HT1080 (cell line): ENCODE measurements at places on chromosomes 2 and 18. TPM values are rescaled to one million over a fixed set of nuclear protein-coding genes. Genes with fewer than 3 reads are reported as not detected.
A peak's percentile ranks its signal among the peaks of the same experiment; 100 is the strongest.

DNA sequence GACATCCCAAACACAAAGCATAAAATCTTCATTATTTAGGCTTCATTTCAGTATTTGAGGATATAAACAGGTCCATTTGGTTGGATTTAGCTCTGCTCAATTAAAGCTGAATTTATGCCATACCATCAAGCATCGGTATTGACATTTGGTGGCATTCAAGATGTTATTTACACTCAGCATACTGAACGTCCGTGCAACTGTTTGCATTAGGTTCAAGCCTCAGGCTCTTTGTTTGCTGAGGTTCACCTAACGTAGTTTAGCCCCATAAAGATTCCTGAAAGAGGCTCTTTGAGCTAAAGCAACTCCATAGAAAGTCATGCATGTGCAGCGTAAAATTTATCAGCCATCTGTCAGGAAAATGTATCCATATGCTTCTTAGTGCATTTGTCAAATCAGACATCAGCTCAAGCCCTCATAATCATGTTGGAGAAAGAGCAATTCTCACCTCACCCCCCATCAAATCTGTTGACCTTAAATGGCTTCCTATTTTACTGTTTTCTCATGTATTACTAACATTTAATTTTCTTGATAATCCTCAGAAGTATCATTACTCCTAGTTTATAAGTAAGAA, 366.9 kb downstream of the EPHA4 start:
- DNase-seq, result no peak

The PRLH gene
- not detected in 2 replicates for total RNA-seq

The PSMD14 gene
- total RNA-seq, result 176 and 192 TPM in 2 replicates

The CD207 gene
- total RNA-seq, result not detected in 2 replicates

The OXER1 gene
- total RNA-seq, result not detected in 2 replicates

DNA sequence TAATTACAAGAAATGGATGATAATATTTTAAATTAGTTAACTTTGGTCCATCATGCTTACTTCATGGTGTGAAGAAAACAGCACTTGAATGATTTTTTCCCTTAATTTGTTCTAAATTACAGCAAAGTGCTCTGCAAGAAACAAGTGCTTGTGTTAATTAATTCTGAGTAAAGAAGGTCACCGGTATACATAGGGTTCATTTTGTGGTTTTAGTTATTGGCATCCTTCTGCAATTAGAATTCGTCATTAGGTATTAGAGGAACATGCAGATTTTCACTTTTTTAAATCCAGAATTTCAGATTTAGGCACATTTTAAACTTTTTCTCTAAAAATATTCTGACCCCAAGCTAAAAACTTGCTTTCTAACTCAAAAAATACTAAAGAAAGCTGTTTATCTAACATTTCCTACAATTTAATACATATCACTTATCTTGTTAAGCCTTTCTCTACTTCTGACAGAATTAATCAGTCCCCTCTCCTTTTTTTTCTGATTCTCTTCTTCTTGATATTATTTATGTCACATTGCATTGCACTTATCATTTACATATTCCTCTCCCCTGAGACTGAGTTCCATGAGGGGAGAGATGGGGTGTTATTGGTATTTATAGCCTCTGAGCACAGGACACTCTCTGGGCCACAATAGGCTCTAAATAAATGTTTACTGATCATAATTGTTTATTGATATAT, 129.2 kb downstream of the PLA2R1 start:
- DNase-seq, result no peak

- no peak for DNase-seq
These were observed 7.4 kb downstream of the XPO1 start for GRCh38 chr2:61530749-61531148.

DNA sequence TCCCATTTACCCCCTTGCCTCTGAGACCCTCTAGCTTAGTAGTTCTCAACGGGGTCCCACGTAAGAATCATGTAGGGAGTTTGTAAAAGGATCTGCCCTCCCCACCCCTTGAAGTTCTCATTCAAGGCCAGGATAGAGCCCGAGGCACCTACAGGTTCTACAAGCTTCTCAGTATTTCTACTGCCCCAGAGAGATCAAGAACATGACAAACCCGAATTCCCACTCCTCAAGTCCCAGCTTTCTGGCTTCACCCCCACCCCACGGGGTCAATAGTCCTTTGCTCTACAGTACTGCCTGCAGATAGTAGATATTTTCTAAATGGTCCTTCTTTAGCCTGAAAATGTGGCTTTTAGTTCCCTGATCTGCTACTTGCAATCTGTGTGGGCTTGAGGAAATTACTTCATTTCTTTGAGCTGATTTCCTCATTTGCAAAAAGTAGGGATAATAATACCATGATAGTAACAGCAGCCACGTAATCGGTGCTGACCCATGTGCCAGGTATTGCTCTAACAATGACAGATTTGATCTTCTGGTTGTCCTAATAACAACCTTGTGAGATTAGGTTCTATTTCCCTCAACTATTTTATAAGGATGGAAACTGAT, 7.1 kb downstream of the CIB4 start:
- DNase-seq, result no peak

The TMEM178A gene
- not detected in 2 replicates for total RNA-seq

The OSR1 gene
- total RNA-seq, result not detected in 2 replicates

DNA sequence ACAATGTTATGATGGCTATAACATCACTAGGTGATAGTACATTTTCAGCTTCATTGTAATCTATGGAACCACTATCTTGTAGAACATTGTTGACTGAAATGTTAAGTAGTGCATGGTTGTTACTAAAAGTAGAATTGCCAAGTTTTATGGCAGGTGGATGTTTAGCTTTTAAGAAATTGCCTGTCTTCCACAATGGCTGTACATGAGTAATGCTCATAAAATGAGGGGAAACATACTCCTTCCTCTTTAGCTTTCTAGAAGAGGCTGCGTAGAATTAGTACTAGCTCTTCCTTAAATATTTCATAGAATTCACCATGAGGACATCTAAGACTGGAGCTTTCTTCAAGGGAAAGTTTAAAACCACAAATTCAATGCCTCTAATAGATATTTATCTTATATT, 161.0 kb downstream of the TPGS2 start:
- DNase-seq, result no peak

The MATN3 gene
- total RNA-seq, result 0.07 and 0.47 TPM in 2 replicates

DNA sequence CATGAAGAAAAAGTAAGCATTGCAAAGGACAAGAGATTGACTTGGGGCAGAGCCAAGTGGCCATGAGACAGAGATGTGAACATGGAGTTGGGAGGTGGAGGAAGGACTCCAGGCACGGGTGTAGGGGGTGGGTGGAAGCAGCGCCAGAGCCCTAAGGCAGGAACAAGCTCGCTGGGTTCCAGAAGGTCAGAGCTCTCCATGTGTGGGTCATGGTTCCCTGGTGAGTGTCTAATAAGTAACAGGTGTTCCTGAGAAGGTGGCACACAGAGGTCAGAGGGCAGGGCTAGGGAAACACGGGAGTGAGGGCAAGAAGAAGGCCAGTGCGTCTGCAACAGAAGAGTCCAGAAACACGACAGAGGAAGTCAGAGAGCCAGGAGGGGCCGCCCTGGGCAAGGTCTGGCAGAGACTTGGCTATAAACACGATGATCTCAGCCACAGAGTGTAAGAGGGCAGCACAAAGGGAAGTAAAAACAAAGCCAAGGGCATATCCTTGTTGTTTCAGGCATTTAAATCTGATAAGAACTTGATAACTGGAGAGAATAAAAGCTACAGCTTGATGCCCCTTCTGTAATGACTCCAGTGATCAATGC, 260.8 kb downstream of the TGIF1 start:
- peak; percentile 17 for DNase-seq

The NETO1 gene
- not detected in 2 replicates for total RNA-seq

DNA sequence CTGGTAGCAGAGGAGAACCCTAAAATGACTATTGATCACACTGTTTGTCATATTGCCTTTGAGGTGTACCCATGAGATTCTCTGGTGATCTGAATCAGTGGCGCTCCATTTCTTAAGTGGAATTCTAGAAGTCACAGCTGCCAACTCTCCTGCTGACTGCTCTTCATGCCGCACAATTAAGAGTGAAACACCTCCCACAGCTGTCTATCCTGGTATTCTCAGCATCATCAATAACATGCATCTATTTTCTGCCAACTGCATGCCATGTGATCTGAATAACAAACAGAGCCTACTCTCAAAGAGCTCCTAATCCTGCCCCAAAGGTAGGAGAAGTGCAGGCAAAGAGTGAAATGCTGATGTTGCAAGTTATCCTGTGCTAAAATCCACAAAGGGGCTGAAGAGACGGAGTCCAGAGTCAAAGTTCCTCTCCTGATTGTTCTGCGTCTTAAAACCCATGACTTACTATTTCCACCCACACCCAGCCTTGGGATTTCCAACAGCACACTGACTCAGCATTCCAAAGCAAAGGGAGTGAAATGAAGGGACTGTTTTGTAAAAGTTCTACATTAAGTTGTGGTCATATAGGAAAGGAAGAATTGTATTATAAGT, 13.7 kb upstream of the DAPL1 start:
- DNase-seq, result peak; percentile 23

DNA sequence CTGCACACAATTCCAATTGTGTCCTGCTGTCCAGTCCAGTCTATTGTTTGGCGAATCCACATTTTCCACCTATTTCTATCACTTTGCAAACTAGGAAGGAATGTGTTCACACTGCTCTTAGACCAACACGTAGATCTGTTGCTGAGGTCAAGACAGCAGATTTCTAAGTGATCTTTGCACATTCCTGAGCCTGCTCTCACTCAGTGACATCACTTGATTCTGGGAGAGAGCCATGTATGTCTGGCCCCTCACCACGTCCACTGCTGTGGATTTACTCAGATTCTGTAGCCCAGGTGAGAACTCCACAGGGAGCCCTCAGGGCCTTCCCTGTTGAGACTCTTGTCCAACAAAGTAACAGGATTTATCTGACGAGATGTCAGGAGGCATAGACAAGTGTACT, 317.2 kb downstream of the TSN start:
- DNase-seq, result peak; percentile 56

DNA sequence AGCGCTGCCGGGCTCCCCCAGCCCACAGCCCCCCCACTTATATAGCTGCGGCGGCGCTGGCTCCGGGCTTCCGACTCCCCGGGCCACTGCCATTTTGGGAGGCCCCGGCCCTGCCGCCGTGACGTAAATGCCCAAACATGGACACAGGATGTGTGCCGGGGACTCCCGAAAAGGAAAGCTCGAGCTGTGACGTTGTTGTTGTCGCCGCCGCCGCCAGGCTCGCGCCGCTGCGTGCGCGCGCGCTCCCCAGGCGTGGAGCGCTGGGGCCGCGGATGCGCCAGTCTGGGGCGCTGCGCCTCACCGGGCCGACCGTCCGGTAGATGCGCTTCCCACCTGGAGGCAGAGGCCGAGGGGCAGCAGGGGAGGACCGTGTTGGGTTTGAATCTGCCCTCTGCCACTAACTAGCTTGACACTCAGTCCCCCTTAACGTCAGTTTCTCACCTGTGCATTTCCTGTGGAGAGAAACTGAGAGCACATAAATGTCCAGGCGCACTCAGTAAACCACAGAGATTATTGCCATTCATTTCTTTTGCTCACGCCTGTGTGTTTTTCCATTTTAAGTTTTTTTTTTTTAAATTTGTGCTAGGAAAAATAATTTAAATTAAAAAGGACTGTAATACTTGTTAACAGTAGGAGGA, at the start of gene EGR4:
EGR4 (minus strand) TSS at position 15 of the 638 bp plus-strand sequence. CDS start 231 bp downstream, outside the sequence.
- peak; percentile 36 for DNase-seq

- DNase-seq, result no peak
These were observed 127.6 kb downstream of the PHLPP1 start for GRCh38 chr18:62842898-62843297.

DNA sequence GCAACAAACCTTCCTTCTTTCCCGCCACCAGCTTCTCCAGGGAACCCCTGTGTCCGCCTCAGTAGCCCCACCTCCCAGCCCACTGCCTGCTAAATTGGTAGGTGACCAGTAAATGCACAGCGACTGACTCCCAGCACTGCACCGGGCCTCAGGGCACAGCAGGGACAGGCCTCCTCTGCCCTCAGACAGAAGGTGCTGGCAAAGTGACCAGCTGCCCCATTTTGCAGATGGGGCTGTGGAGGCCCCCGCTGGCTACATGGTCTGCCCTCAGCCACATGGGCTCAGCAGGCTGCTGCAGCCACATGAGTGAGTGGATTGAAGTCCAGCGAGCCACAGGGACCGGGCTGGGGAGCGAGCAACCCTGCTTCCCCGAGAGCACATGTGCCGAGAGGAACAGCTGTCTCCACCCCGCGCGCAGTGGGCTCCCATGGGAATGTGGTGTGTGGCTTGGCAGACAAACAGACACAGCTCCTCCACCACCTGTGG, 7.8 kb upstream of the NPPC start:
- no peak for DNase-seq

DNA sequence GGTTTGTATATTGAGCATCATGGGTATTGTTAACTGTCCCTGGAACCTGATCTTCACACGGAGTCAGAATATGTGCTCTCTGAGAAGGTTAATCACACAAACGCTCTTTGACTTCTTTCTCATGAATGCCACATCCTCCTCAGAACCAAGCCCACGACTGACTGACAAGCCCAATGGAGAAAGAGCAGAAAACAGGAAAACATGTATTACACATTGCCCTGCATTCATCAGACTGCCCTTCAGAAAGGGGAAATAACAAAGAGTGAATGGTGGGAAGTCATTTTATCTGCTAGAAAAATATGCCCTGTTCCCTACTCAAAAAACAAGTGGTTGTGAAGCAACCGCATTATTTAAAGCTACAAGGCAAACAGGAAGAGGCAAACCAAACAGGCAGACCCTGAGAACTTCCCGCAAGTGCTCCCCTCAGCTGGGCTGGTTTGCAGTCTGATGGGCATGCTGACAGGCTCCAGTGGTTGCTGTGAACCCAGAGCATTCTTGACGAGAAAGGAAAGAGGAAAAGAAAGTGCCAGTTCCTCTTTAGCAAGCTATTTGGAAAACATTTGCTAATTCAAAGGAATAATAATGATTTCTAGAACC, 172.9 kb upstream of the SETBP1 start:
- DNase-seq, result peak; percentile 10

The ASNSD1 gene
- 66.2 and 68.9 TPM in 2 replicates for total RNA-seq

DNA sequence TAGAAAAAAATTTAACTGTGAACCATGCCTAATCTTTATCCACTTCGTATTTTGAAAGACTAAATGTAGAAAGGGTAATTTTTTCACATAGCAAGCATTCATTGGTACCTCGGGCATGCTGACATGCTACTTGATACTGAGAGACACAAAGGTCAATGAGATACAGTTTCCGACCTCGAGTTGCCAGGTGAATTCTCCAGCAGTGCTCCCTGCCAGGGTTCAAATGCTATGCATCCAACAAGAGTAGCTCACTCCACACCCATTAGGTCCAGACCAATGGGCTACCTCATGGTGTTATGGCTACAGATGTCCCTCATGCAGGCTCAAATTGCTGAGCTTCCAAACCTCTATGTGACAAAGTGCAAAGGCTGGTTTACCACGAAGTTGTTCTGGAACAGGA, 305.8 kb downstream of the PIEZO2 start:
- DNase-seq, result no peak

GRCh38 chr2:161369311-161369710, 46.8 kb upstream of the TBR1 start:
- no peak for DNase-seq

DNA sequence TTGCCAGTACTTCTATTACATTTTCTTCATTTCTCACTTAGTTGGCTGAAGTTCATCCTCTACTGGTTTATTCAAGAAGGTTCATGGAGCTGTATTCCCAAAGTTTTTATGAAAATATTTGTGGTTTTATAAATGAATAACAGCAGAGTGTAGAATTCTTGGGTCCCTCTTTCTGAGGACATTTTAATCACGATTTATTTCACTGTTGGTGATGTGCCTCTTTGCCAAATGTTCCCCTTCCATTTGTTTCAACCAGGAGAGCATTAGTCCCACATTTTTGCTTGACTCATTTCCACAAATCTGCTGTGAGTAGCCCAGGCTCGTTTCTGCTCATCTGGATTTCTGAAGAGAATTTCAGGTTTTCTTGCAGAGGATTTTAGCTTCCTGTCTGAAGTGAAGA, 20.8 kb downstream of the COPS7B start:
- DNase-seq, result no peak

The SUCLG1 gene
- total RNA-seq, result 94.7 and 97.1 TPM in 2 replicates
